Tibial nerve (tissue), 4 donors: ENCODE measurements at places on chromosomes 1 and 21.

GRCh38 chr1:151978922-151979321, 14.7 kb downstream of the S100A10 start:
- H3K4me3 ChIP-seq: no peak overlapping the region
- H3K27ac ChIP-seq: no peak overlapping the region
- no peaks in the 10 kb centered on the region for H3K4me1 ChIP-seq
- H3K27me3 ChIP-seq: no peaks in the 10 kb centered on the region

DNA sequence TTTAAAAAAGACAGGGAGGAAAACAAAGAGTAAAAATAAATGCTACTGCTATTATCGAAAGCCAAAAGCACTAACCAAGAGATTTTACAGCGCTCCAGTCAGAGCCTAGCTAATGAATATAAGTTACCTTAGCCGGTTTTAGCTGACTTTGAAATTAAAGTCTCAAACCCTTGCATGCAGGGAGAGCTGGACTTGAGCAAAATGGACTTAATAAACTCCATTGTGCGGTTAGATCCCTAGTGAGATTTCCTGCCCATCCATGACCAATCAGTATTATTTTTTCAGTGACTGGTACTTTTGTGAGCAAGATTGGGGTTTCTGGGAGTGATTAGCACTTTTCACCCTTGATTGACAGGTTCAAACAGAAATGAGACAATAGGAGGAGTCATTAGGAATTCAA, 333.4 kb upstream of the ADGRL2 start:
- DNase-seq: no peak
- H3K4me1 ChIP-seq: no peaks in the 10 kb centered on the region
- no peak overlapping the region for H3K27ac ChIP-seq
- H3K36me3 ChIP-seq: no peaks in the 10 kb centered on the region
- no peak overlapping the region for H3K4me3 ChIP-seq

GRCh38 chr1:30649321-30649991, 73.9 kb downstream of the MATN1 start:
- no peaks in the 10 kb centered on the region for H3K4me1 ChIP-seq
- H3K36me3 ChIP-seq: no peaks in the 10 kb centered on the region
- no peak overlapping the region for H3K4me3 ChIP-seq
- H3K27me3 ChIP-seq: no peaks in the 10 kb centered on the region
- H3K27ac ChIP-seq: no peak overlapping the region
- no peak for DNase-seq

DNA sequence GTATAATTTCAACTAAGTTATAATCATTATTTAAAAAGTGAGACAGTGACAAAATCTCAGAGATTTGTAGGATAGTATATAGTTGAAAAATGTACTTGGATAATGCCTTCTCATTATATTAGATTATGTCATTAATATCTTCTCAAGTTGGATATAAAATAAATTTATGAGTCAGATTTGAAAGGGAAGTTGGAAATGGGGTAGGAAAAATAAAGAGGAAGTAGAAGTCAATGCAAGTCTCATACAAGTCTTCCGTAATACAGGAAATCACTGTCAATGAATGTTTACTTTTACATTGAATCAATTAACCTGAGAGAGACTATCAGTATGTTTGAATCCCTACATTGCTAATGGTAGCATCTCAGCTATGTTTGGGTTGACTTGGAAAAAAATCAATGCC, 16.2 kb upstream of the RNPC3 start:
- no peak overlapping the region for H3K4me3 ChIP-seq
- H3K36me3 ChIP-seq: no peaks in the 10 kb centered on the region
- no peak for DNase-seq
- H3K4me1 ChIP-seq: no peaks in the 10 kb centered on the region
- no peak overlapping the region for H3K27ac ChIP-seq
- H3K27me3 ChIP-seq: no peaks in the 10 kb centered on the region

- no peak overlapping the region for H3K4me3 ChIP-seq
- H3K36me3 ChIP-seq: no peaks in the 10 kb centered on the region
- no peak overlapping the region for H3K27ac ChIP-seq
- no peaks in the 10 kb centered on the region for H3K27me3 ChIP-seq
- H3K4me1 ChIP-seq: peaks cover 4% of the 10 kb centered on the region
These were observed 68.1 kb downstream of the VWA5B1 start for GRCh38 chr1:20358761-20359263.

- no peak overlapping the region for H3K4me3 ChIP-seq
- H3K36me3 ChIP-seq: no peaks in the 10 kb centered on the region
- H3K4me1 ChIP-seq: no peaks in the 10 kb centered on the region
- no peak for DNase-seq
These were observed 16.8 kb upstream of the PTPRC start for GRCh38 chr1:198622001-198622400.

GRCh38 chr1:53328009-53328461, at the start of gene LRP8:
Gene LRP8, minus strand, starts transcription at chr1:53328070. Its CDS starts 158 bp downstream, at chr1:53327912.
- H3K27me3 ChIP-seq: no peaks in the 10 kb centered on the region
- no peaks in the 10 kb centered on the region for H3K36me3 ChIP-seq
- H3K4me1 ChIP-seq: peaks cover 28% of the 10 kb centered on the region
- peak within 1 kb of the TSS; percentile 29 for H3K27ac ChIP-seq
- H3K4me3 ChIP-seq: peak within 1 kb of the TSS; percentile 72

GRCh38 chr1:40818264-40818961, 34.8 kb downstream of the KCNQ4 start:
- H3K4me1 ChIP-seq: peaks cover 20% of the 10 kb centered on the region
- peak; percentile 24 for DNase-seq
- H3K27me3 ChIP-seq: peaks cover 20% of the 10 kb centered on the region

DNA sequence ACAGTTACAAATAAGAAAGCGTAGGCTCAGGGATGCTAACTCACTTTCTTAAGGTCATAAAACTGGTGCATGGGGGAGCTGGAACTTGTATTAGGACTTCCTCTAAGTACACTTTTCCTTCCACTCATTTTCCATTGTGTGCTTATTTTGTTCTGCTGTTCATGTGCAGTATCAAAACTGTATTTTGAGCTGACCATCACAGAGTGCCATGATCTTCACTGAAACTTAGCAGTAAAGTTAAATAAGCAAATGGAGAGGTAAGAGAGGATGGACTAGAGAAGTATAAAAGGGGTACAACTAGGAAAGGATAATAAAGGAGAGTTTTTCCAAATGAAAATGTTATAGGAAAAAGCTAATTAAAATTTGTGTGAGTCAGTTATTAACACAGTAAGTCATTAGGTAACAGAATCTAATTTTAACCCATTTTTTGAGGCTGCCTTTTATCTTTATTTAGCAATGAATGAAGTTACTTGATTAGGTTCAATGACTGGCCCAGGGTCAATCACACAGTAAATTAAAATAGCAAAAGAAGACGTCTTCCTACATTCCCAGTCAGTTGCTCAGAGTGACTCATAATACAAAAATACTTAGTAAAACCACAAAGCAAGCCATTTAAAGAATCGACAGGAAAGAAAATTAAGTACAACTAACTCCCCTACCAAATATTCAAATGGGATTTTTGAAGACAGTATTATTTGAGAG, 165.8 kb upstream of the C1orf105 start:
- H3K36me3 ChIP-seq: no peaks in the 10 kb centered on the region
- no peak for DNase-seq
- H3K27me3 ChIP-seq: no peaks in the 10 kb centered on the region
- no peak overlapping the region for H3K4me3 ChIP-seq
- H3K4me1 ChIP-seq: no peaks in the 10 kb centered on the region
- H3K27ac ChIP-seq: no peak overlapping the region

- H3K27ac ChIP-seq: no peak overlapping the region
- H3K27me3 ChIP-seq: no peaks in the 10 kb centered on the region
- no peaks in the 10 kb centered on the region for H3K36me3 ChIP-seq
- no peak for DNase-seq
These were observed 124.9 kb downstream of the KCNK1 start for GRCh38 chr1:233738850-233739249.

GRCh38 chr1:230824919-230825721, 43.2 kb downstream of the C1orf198 start:
- H3K27me3 ChIP-seq: no peaks in the 10 kb centered on the region
- peaks cover 31% of the 10 kb centered on the region for H3K4me1 ChIP-seq
- peak overlapping the region; percentile 48 for H3K27ac ChIP-seq
- no peaks in the 10 kb centered on the region for H3K36me3 ChIP-seq
- no peak overlapping the region for H3K4me3 ChIP-seq

GRCh38 chr1:164723296-164723798, 164.4 kb downstream of the PBX1 start:
- no peak overlapping the region for H3K27ac ChIP-seq
- no peaks in the 10 kb centered on the region for H3K36me3 ChIP-seq
- no peak overlapping the region for H3K4me3 ChIP-seq
- no peaks in the 10 kb centered on the region for H3K27me3 ChIP-seq
- no peak for DNase-seq

DNA sequence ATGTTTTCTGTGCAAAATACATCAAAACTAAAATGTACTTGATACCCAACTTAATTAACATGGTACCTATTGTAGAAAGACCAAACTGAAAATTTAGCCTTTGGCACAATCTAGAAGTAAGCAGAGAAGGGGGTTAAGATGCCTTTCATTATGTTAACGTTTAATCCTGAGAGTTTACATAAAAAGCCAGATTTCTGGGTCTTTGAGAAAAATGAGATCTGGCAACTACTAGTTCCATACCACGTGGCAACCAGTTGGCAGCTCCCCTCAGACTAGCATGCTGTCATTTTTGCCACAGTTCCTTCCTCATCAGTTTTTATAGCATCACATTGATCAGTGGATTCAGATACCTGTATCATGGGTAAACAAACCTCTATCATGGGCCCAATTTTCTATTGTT, 1.5 kb downstream of the RO60 start:
- no peaks in the 10 kb centered on the region for H3K27me3 ChIP-seq
- peak overlapping the region; percentile 72 for H3K27ac ChIP-seq

GRCh38 chr21:38142224-38142623, 114.6 kb upstream of the KCNJ15 start:
- no peaks in the 10 kb centered on the region for H3K36me3 ChIP-seq
- H3K27me3 ChIP-seq: no peaks in the 10 kb centered on the region
- H3K4me3 ChIP-seq: no peak overlapping the region
- DNase-seq: no peak
- no peak overlapping the region for H3K27ac ChIP-seq

GRCh38 chr1:159214149-159214760, 9.6 kb downstream of the ACKR1 start:
- peaks cover 10% of the 10 kb centered on the region for H3K27me3 ChIP-seq
- peak; percentile 41 for DNase-seq
- no peak overlapping the region for H3K27ac ChIP-seq

DNA sequence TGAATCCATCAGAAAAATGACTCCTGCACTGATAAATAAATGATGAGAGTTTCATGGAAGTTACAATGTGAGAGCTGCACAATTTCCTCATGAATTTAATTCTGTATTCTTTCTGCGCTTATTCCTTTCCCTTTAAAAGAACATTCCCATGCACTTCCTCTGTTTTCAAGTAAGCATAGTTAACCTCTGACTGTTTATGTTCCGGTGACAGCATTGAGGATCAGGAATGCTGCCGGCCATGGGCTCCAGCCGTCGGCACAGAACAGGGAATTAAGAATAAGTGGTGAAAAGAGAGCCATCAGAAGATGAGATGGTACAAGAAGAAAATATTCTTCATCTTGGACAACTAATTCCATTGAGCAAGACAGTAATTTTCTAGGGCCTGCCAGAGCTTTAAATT, 65.3 kb downstream of the SUSD4 start:
- no peak for DNase-seq
- H3K4me1 ChIP-seq: no peaks in the 10 kb centered on the region
- no peaks in the 10 kb centered on the region for H3K27me3 ChIP-seq
- no peak overlapping the region for H3K27ac ChIP-seq

DNA sequence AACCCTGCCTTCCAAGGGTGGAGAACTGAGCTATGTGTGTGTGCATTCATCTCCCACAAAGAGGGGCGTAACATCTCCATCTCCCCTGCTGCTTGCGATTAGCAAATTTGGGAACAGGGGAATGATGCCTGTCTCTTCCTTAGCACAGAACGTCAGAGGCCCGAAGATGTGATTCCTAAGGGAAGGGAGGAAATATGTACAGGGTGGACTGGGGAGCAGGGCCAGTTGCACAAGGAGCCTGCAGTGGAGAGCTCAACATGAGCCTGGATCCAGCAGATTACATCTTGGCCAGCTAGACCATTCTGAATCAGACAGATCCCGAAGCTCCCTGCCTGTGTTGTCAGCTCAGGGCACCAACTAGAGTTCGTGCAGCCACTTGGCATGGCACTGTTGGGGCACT, 118.1 kb downstream of the NGF start:
- H3K36me3 ChIP-seq: no peaks in the 10 kb centered on the region
- H3K27ac ChIP-seq: peak overlapping the region; percentile 75
- no peak for DNase-seq
- no peak overlapping the region for H3K4me3 ChIP-seq

DNA sequence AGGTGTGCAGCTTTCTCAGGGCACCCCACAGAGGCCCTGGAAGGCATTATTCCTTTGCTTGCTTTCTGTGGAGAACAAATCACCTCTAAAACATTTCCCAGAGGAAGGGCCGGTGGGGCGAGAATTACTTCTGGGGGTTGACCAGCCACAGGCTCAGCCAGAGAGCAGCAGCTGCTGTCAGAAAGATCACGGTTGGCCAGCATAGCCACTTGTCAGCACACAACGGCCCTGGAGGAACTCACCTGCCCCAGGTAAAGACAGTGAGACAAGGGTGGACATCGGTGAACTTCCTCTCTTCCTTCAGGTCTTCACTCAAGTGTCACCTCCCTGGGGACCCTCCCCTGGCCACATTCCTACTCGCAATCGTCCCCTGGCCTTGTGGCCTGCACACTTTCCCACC, 69.5 kb upstream of the CLDN14 start:
- H3K4me3 ChIP-seq: no peak overlapping the region
- H3K27ac ChIP-seq: no peak overlapping the region
- DNase-seq: no peak
- no peaks in the 10 kb centered on the region for H3K27me3 ChIP-seq
